ENCODE measurements at places on chromosomes 1 and 21.

DNA sequence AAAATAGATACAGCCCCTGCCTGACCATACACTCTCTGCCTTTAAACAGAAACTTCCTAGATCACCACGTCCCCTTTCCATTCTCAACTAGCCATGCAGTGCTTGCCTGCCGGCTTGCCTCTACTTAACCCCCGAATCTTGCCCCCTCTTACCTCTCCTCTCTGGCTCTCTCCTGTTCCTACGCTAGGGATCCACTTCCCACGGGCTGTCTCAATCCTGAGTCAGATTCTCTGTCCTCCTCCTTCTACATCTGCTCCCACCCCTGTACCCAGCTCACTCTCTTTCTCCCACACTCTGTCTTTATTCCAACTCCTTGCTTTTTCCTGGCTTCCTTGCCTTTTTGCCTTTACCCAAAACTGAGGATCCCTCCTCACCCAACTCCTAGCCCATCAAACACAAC, 29.3 kb downstream of the ATF3 start:
- DNase-seq = no peak

DNA sequence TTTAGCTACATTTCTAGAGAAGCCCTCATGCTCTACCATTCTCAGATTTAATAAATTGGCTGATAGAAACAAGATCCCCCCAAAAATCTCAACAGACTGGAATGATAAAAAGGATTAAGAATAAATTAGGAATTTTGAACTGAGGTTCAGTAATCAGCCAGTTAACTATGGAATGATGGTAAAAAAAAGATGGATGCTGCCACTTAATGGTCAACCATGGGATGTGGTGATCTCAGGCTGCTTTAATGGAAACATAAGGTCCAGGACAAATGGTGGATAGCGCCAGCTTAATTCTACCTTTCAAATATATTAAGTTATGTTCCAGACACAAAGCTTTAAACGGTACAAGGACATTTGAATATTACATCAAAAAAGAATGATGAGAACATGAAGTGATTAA, 49.9 kb downstream of the CCN1 start:
- no peak for DNase-seq

GRCh38 chr1:119981986-119982815, 85.9 kb upstream of the ADAM30 start:
- DNase-seq = peak; percentile 66

DNA sequence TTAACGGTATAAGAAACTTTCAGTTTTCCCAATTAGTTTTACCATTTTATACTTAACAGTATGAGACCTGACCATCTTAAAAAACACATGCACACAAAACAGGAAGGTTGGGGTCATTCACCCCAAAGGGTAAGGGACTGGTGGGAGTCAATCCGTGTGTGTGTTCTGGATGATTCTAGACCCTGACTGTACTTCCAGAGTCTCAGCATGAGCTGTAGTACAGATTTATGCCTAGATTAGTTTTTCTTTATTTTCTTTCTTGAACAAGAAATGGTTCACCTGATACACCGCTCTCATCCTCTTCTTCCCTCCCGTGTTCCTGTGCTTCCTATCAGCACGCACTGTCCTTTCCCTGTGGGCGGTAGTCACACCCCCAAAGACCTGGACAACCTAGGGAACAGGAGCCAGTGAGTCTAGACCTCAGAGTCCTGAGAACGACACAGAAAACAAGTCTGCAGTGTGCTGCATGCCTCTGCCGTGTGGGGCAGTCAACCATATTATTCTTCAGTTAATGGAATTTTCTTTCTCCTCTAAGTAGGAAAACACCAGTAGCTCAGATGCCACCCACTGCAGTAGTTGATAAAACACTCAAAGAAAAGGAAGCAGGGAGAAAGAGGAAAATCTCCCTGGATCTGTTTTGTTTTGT, 38.9 kb upstream of the MRPS6 start:
- DNase-seq = no peak

GRCh38 chr1:90504509-90504908, 212.6 kb downstream of the BARHL2 start:
- DNase-seq = no peak

DNA sequence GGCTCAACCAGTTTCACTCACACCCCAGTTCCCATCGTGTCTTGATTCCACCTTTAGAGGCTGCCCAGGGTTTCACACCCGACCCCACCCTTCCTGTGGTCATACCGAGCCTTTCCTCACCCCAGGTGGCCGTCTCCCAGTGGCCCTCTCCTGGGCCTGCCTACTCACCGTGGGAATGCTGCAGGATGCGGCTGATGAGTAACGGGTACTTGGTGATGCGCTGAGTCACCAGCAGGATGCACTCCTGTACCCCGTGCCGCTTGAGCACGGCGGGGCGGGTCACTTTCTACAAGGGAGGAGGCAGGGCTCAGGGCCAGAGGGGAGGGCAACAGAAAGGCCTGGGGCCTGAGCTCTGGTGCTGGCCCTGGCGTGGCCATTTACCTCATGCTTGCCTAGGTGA, 16.4 kb downstream of the ARHGEF2 start:
- peak; percentile 49 for DNase-seq

- DNase-seq = no peak
These were observed 1621.3 kb upstream of the B3GALT2 start for GRCh38 chr1:194807530-194808220.

DNA sequence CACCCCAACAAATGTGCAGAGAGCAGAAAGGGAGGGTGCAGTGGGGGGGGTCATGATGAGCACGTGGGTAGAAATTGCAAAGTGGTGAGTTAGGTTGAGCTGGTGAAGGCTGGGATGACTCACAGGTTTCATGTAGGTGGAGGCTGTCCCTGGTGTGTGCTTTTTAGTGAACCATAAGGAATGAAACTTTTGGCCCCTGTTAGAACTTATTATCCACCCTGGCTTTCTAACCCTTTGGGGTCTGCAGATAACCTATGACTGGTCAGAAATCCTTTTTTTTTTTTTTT, 46.9 kb downstream of the DOP1B start:
- DNase-seq = peak; percentile 62

DNA sequence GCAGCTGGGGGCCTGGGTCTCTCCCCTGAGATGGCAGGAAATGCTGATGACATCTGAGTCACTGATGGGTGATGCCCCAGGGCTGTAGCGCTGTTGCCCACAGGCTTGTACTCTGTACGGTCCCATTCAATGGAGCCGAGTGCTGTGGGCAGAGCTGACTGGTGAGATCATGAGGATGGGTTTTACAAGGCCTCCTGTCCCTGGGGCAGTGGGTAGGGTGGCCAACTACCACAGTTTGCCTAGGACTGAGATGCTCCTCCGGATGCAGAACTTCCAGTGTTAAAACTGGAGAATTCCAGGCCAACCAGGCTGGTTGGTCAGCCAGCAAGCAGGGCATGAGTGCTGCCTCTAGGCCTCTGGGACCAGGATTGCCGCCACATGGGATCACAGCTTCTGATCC, 9.2 kb downstream of the PHLDA3 start:
- DNase-seq = no peak

DNA sequence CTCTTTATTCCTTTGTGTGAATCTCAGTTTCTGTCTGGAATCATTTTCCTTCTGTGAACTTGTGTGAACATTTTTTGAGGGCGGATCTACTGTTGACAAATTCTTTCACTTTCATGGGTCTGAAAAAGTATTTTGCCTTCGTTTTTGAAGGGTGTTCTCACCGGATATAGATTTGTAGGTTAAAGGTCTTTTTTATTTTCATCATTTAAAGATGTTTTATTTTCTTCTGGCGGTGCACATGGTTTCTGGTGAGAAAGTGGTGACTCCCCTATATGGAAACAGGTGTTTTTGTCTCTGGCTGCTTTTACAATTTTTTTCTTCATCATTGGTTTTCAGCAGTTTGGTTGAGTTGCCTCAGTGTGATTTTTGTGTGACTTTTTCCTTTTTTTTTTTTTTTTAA, 94.9 kb downstream of the DYRK1A start:
- DNase-seq = no peak

DNA sequence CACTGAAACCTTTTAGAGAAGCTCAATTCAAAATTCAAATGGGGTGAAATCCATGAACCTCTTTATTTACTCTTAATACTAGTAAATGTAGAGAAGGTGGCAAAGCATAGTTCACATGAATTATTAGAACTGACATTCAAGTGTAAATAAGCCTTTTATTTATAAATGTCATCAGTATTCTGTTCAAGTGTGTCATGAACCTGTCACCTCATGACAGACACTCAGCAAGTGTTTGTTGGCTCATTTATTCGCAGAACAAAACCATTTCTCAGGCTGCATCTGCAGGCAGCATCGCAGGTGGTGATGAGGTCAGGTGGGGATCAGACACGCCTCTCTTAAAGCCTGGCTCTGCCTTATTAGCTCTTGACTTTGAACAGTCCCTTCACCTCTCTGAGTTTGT, 116.6 kb downstream of the SETD4 start:
- DNase-seq = no peak

GRCh38 chr1:2555634-2556276, 416 bp upstream of the TNFRSF14 start:
- peak; percentile 95 for DNase-seq

GRCh38 chr1:57269630-57270225, 154.1 kb downstream of the DAB1 start:
- no peak for DNase-seq

DNA sequence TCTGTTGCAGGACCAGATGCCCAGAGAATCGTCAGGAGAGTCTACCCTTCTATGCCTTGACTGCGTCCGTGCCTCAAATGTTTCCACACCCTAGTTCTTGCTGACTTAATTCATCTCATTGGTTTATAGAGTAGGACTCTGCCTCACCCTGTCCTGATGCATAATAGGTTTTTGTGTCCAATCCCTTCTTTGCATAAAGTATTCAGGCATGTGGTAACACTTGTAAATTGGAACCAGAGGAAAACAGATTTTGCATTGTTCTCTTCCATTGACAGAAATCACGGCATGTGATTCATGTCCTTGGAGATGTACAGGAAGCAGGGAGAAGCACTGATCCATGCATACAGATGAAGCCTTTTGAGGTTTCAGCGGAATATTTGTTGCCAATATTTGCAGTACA, 29.5 kb downstream of the PLPPR5 start:
- DNase-seq = no peak

- DNase-seq = no peak
These were observed 49.1 kb upstream of the DR1 start for GRCh38 chr1:93296555-93297154.

- peak; percentile 71 for DNase-seq
These were observed 15.8 kb downstream of the ODF2L start for GRCh38 chr1:86380257-86380861.

- DNase-seq = no peak
These were observed 23.1 kb downstream of the WNT4 start for GRCh38 chr1:22119626-22120468.

GRCh38 chr1:15656464-15656863, 27.7 kb upstream of the PLEKHM2 start:
- no peak for DNase-seq

DNA sequence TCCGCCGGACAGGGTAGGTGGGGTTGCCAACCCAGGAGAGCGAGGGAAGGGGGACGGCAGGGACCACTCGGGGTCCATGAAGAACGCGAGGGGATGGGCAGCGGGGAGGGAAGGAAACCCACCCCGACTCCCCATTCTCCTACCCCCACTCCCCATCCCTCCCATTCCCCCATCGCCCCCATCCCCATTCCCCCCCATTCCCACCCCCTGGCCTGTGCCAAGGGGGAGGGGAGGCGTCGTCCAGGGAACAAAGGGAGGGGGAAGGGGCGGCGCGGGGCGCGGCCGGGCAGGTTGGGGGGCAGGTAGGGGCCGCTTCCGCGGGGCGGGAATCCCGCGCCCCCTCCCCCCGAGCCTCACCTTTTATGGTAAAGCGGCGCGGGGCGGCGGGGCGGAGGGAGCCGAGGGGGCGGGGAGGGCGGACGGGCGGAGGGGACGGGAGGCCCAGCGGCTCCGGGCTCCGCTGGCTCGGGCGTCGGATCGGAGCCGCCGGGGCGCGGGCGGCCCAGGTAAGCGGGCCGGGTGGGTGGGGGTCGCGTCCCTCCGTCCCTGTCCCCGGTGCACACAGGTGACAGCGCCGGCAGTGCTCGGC, at the start of gene FBLIM1:
TSS of gene FBLIM1 (plus strand) at position 453 of the 589 bp plus-strand sequence. CDS start 6,189 bp downstream, outside the sequence.
- no peak for DNase-seq

DNA sequence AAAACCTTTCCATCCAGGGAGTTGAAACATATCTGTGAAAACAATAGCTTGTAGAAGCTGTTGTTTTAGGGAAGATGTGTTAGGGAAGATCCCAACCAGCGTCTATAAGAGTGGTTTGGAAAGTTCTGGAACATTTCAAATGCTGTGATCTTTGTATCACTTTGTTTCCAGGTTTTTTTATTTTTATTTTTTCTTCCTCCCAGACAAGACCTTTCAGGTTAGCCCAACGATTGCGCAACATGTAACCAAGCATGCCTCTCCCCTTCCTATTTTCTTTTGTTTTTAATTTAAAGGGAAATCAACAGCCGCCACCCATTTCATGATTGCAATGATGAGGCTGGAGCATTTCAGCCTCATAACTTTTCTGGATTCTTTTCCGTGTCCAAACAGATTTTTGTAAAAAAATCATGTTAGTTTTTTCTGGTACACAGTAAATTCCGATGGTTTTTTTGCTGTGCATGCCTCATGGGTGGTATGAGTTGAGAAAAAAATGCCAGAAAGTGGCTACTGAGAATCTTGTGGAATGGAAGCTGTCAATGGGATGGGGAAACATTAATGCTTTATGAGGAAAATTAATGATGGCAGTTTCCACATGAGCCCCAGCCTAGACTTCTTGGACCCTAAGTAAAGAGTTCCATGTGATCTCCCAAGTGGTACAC, 109.3 kb downstream of the RUNX1 start:
- peak; percentile 59 for DNase-seq

- no peak for DNase-seq
These were observed 6.6 kb downstream of the SELE start for GRCh38 chr1:169727307-169727706.

GRCh38 chr1:111948209-111949171, 41.0 kb downstream of the KCND3 start:
- DNase-seq = peak; percentile 70

GRCh38 chr1:235050911-235051360, 77.7 kb downstream of the TOMM20 start:
- DNase-seq = peak; percentile 75

- DNase-seq = no peak
These were observed 583.5 kb upstream of the ZP4 start for GRCh38 chr1:238474263-238474662.

All from NB4 (cell line).